ENCODE measurements at places on chromosomes 6 and 20.

DNA sequence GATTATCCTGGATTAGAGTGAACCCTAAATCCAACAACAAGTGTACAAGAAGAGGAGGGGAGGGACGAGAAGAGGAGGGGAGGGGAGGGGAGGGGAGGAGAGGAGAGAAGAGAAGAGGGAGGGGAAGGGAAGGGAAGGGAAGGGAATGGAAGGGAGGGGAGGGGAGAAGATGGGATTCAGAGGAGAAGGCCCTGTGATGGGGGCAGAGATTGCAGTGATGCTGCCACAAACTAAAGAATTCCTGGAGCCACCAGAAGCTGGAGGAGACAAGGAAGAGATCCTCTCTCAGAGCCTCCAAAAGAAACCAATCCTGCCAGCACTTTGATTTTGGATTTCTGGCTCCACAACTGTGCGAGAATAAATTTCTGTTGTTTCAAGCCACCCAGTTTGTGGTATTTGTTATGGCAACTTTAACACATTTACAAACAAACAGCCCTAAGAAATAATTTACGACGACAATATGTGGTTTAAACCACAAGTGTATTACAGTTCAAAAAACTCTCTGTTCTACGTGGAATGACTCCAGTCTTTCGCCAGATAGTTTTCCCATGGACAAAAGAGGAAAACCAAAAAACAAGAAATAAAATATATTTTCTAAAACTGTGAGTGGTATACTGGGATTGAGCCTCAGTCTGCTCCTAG is 235.4 kb downstream of the HDGFL1 start:
- DNase-seq: no peak

DNA sequence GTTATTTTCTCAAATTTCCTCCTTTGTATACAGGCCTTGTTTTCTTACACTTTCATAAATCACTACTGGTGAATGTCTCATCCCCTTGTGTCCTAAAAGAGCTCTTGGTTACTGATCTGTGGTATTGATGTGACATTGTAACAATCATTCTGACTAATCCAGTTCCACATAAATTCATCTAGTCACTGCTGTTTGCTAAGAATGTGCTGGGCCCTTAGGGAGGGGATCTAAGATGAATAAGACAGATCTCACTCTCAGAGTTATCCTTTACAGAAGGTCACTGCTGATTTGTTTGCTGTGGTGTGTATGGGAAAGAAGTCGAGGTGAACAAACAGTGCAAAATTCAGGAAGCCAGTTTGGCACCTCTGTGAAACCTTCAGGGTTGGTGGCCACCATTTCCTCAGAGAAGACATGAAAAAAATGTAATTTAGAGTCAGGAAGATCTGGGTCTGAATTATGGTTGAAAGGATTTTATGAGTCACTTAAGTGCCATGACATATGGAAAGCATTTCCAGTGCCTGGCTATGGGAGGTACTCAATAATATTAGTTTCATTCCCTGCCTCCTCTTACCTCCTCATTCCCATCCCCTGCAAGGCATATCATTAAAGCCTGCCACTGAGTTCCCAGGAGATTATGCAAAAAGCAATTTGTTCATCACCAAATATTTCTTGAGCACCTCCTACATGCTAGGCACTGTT is 121.8 kb downstream of the COL9A1 start:
- DNase-seq: no peak

- no peak for DNase-seq
Measured at GRCh38 chr6:100209323-100210136, 215.5 kb upstream of the MCHR2 start.

- no peak for DNase-seq
Measured at GRCh38 chr6:73713426-73714147, 17.6 kb downstream of the CD109 start.

- no peak for DNase-seq
Measured at GRCh38 chr20:63361519-63362435, 628 bp upstream of the CHRNA4 start.
